ENCODE measurements at places on chromosomes 7 and 10.

DNA sequence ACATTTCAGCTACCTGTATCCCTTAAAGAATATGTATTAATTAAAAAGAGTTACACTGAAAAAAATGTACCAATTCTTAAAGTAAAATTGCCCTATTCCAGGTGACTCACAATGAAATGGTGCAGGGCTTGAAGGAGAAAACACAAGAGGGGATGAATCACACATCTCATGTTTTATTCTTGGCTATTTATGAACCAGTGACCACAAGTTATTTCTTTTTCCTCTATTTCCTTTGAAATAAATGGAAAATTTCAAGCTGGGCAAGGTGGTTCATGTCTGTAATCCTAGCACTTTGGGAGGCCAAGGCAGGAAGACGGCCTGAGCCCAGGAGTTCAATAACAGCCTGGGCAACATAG is 106.8 kb downstream of the UBE2H start:
- no peak for DNase-seq

DNA sequence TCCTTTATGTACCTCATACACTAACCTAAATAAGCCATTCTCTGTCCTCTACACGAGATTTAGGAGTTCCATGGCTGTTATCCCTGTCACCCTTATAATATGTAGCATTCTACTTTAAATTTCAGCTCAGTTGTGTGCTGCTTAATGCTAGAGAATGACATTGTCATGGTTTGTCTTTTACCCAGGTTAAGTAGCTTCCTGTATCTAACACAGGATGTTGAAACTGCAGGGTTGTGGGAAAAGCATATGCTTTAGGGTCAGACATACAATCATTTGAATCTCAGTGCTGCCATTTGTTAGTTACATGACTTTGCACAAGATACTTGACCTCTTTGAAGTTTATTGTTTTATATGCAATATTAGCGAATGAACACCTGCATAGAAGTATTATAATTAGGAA is 235.1 kb upstream of the CACNA2D1 start:
- DNase-seq = no peak

DNA sequence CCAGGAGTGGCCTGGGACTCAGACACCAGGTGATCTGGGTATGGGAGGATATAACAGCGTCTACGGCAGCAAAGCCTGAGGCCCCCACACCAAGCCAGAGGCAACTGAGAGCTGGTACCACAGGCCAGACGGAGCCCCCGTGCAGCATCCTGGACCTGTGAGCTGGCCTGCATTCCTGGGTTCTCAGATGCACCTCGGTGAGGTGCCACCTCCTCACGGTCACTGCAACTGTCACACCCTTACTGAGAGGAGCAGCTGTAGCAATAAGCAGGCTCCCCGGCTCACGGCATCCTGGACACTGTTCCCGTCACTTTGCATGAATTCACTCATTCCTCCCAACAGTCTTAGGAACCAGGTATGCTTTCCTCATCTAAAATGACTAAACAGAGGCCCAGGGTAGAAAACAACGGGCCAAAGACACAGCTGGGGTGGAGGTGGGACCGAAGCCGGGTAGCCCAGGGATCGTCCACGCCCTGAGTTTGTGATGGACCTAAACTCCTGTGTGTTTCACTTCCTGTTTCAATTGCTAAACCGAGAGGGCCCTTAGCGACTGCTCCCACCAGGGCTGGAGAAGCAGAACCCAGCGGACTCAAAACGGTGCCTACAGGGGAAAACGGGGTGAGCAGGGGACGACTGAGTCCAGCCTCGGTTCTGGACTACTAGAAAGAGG is 98.7 kb downstream of the CTBP2 start:
- no peak for DNase-seq

- no peak for DNase-seq
Measured at GRCh38 chr7:46178661-46179060, 257.6 kb upstream of the IGFBP3 start.

GRCh38 chr7:102260856-102261255 is 25.8 kb upstream of the SH2B2 start:
- DNase-seq = no peak

- DNase-seq = no peak
Measured at GRCh38 chr10:131000743-131001142, 310.8 kb downstream of the TCERG1L start.

DNA sequence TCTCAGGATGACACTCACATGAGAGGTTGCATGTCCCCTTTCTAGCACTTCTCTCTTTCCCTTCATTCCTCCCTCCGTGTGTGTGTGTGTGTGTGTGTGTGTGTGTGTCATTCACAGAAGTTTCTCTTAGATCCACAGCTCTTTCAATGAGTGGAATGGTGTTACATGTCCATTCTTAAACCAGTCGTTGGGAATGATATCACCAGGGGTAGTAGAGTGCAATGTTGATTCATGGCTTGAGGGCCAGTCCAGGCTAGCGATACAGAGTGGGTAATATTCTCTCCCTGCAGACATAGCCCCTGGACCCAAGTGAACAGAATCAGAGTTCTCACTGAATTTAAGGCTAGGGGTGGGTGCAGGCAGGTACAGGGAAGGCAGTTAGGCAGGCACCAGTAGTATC is 187.8 kb downstream of the SDK1 start:
- DNase-seq = no peak

GRCh38 chr10:123496375-123496774 is 169.8 kb upstream of the GPR26 start:
- no peak for DNase-seq

DNA sequence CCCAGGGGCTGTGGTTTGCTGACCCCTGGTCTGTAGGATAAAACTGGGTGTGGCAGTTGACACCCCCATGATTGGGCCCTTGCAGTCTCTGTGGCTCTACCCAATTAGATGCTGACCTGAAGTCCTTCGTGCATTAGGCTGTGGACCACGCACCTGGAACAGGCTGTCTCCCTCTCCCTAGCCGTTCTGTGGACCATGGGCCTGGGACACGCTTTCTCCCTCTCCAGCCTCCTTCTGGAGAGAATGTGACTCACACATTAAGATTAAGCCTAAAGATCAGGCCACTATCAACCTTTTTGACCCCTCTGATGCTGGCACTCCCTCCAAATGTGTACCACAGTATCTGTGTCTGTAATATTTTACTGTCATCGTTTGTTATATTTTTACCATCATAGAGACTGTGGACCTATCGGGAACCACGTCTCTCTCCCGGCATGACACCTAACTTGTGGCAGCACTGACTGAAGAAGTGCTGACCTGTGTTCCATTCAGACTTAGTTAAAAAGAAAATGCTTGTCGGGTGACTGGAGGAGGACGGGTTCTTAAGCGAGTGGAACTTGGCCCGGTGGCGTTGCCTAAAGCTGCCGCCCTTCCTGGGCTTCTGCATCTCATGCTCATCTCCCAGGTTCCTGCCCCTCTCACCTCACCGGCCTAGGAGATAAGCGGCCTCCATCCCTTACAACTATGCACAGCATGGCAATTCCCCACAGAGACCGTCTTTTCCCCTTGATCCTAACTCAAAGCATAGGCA is 92.8 kb downstream of the WDR37 start:
- no peak for DNase-seq

All from activated T-cell treated with anti-CD3 and anti-CD28 coated beads, Interleukin-2, amount 50 U/mL, for 4 hours (primary cell).